ENCODE measurements at places on chromosomes 2 and 18. TPM values are rescaled to one million over a fixed set of nuclear protein-coding genes. Genes with fewer than 3 reads are reported as not detected.

DNA sequence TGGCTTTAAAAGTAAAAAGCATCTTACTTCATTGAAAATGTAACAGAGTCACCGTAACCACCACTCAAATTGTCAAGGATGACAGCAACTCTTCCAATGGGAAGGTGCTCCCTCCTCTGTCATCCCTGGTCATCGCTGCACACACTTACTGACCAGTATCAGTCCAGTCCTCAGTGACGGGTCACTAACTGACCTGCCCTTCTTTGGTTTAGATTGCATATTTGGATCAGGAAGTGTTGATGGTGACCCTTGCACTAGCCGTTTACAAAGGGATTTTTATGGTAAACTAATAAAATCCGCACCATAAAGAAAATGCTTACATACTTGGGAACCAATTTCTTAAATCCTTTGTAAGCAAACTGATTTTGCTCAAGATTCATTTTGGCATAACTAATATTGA, 141.9 kb upstream of the ACAA2 start:
- no peak for DNase-seq

GRCh38 chr2:39234754-39235153, 9.0 kb downstream of the CDKL4 start:
- no peak for DNase-seq

- DNase-seq, result peak; percentile 97
These were observed 141.6 kb upstream of the RIOK3 start for GRCh38 chr18:23311351-23312121.

DNA sequence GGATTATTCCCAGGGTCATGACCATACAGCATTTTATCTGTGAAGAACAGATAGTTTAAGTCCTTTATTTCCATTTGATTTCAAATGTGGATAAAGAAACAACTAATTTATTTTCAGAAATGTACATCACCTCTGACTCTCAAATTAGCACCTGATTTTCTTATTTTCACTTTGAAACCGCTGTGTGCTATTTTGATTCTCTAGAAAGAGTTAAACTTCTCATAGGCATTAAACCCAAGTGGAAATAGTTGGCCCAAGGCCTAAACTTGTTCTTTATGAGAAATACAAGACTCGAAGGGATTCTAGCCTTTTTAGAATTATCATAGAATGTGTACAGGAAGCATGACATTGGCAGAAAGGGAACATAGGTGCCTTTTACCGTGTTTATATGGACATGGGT, 41.5 kb upstream of the LTBP1 start:
- no peak for DNase-seq

- peak; percentile 90 for DNase-seq
These were observed 162.3 kb downstream of the PHLPP1 start for GRCh38 chr18:62877411-62878221.

DNA sequence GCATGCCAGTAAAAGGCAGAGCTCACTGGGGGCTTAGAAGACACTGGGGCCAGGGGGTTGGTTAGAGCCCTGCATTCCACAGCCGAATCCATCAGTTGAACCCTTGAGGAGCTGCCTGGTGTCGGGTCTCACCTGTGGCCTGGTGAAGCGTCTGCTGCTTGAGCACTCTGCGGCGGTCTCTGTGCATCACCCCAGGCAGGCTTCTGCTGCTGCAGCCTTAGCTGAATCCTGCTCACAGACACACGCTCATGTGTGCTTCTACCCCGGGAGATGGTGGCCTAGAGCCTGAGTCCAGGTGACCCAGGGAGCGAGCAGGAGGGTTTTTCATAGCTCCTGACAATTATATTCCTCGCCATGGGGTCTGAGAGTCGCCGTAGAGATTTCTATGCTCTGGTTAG, 192.1 kb downstream of the MGAT5 start:
- DNase-seq, result no peak

GRCh38 chr2:157245846-157246764, 11.4 kb upstream of the GALNT5 start:
- no peak for DNase-seq

DNA sequence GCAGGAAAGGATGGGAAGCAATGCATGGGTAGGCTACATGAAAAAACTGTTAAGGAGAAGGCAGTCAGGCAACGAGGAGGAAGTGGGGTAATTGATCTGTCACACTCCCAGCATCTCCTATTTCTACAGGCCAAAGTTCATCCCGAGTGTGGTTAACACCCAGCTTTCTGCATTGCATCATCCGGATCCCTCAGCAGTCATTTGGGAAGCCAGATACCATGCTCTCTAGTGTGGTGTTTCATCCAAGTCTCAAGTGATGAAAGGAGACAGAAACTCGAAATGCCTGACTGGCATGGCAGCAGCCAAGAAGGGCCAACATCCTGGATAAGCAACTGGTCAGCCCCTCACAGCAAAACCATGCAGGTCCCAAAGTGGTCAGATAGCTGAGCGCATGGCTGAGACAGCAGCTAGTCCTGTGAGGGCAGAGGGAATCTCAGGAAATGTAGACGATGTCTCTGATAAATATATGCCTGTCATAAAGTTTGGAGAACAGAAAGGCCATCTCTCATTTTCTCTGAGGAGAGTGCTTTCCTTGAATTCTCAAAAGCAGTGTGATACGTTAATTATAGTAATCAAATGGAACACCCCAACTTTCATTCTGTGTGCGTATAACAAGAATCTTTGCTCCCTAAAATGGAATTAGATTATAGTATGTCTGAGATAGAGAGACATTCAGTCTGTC, 24.8 kb upstream of the HNRNPA3 start:
- DNase-seq, result no peak

- peak; percentile 36 for DNase-seq
These were observed 101.9 kb downstream of the CDH20 start for GRCh38 chr18:61435064-61435652.

DNA sequence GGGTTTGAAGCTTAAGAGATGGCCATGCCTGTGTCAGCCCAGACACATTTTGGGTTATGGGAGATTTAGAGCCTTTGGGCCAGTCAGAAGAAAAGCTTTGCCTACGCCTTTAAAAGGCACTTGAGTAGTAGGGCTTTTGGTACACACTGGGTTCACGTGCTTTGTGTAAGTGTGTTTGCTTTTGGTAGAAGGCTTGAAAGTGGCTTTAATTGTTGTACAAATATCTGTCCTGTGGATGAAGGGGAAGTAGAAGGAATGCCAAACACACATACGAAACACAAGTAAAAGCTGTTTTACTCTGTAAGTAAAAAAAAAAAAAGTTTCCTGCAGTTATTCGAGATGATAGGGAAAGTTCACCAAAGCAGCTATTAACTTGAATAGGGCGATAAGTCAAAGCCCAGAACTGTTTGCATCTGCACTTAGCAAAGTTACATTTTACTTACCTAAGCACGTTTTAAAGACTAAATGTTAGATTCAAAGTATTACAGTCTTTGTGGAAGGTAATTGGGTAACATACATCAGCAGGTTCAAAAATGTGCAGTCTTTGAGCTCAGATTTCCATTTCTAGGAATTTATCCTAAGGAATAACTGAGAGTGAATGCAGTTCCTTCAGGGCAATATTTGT, 75.4 kb downstream of the STK25 start:
- no peak for DNase-seq

GRCh38 chr2:11703700-11704099, 33.7 kb upstream of the NTSR2 start:
- DNase-seq, result no peak

- no peak for DNase-seq
These were observed 184.2 kb downstream of the ZNF521 start for GRCh38 chr18:25167612-25168410.

GRCh38 chr18:68837665-68838451, 40.0 kb downstream of the CCDC102B start:
- DNase-seq, result no peak

DNA sequence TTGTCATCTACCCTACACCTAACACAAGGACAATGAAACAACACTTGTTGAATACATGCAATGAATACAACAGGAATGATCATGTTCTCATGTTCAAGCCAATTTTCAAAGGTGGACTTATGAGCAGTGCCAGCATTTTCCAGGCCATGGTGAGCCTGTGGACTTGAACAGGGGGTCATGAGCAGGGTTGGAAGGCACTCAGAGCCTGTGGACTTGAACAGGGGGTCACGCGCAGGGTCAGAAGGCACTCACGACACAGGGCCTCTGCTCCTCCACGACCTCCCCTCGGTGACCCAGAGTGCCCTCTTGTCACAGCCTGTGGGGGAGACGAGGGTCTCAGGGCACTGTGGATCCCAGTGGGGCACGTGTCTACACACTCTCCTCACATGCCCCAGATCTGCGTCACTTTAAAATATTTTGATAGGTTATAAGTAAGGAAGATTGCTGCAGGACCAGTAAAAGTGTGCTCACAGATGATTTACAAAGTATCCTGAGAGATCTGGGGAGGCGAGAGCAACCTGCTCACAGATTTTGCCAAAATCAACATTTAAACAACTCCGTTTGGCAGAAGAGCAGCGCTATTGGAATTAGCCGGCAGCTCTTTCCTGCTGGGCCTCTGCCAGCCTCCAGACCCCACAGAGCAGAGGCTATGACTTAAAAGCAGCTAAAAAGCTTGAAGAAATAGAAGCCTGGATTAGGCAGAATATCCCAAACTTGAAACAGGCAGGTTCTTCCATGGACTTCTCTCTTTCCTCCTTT, 121.9 kb downstream of the TMEM18 start:
- no peak for DNase-seq

GRCh38 chr2:67895227-67895941, 167.4 kb downstream of the C1D start:
- peak; percentile 16 for DNase-seq

DNA sequence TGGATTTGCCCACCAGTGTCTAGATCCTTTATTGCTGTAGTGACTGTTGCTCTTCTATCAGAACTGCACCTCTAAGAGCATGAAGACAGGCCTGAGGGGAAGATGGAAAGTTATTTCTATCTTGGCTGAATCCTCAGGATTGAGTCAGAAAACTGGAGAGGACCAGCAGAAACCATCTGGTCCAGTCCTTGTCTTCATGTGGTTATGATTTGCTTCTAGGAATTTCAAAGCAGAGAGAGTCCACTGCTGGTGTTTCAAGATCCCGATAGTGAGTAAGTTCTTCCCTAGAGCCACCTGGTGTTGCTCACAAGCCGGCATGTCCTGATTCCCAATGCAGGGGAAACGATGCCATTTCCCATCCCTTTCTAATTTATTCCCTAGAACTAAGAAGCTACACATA, 84.2 kb downstream of the NCKAP5 start:
- DNase-seq, result no peak

DNA sequence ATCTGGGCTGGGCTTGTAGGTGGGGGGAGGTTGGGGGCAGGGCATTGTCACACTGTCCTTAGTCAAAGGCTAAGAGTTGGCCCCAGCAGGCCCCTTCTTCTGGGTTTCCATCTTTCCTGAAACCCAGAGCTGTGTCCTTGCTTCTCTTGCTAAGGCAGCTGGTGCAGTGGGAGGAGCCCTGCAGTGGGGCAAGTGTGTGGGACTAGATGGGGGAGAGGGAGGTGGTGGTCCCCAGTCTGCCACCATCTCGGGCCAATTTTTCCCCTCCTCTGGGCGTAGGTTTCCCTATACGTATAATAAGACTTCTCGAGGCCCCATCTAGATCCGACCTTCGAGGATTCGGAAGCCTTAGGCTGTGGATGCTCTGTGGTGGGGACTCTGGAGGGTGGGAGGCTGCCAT, 3.5 kb downstream of the KCNF1 start:
- no peak for DNase-seq

DNA sequence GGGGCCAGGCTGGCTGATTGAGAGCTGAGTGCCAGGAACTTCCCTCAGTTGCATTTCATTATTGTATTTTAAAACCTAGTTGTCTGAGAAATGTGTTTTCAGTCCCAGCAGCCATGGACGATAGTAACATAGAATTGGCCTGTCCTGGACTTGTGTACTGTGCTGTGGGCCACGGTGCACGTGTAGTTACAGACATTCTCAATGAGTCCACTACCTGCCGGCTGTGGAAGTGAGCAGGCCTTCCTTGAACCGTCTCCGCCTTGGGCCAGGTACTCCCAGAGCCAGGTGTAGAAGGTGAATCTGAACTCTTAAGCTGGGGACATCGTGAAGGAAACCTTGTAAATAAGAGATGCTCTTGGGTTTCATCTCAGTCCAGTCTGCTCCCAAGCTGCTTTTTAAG, 47.0 kb downstream of the UBE2F start:
- DNase-seq, result no peak

DNA sequence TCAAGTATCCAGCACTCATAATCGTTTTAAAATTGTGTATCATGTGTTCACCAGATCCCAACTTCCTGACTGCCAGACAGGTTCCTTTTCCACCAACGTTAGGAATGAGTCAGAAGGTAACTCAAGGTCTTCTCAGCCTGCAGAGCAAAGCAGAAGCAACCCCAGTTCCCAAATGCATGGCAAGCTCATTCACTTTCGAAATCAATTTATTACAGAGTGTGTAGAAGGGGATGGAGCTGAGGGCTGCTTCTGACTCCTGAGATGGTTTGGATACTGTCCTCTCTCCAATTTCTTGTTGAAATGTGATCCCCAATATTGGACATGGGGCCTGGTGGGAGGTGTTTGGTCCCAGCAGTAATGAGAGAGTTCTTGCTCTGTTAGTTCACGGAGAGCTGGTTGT, 114.5 kb downstream of the PIEZO2 start:
- DNase-seq, result no peak

DNA sequence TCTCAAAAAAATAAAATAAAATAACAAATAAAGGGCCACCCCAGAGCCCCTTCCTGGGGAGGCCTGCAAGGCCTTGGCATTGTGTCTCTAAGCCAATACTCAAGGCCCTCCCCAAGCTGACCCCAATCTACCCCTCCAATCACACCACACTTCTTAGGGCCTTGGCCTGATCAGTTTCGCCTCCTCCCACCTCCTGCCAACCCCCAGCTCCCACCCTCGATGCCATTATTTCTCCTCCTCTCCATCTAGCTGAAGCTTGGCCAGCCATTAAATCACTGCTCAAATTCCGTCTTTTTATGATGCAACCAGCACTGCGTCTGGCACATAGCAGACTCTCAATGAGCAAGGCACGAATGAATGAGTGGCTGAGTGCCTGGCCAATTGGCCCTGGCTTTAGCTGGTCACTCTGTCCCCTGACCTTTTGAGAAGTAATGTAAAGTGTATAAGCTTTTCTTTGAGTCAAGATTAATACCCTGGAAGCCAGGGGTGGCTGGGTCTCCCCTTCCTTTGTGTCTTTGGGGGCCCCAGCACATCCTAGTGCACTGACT, 55.9 kb downstream of the SMAD7 start:
- no peak for DNase-seq

DNA sequence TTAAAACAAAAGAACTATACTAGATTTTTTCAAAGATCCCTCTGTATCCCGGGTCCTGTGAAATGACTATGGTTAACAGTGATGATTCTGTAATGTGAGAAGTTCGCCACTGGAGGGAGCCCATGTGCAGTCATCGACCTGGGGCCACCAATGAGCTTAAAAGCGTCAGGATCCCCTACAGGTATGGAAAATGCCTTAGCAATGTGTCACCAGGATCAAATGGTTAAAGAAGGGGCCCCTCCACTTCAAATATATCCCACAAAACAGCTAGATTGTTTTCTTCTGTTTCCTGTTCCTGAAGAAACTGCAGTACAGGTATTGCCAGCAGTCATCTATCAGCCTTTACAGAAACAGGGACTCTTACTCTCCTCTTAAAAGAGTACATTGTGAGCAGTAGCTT, 15.3 kb downstream of the CHRNA1 start:
- DNase-seq, result peak; percentile 66

The FRZB gene
- 0.09 TPM for total RNA-seq

The CFC1 gene
- total RNA-seq, result not detected

The MYO3B gene
- not detected for total RNA-seq

The AGXT gene
- total RNA-seq, result not detected

The KCNS3 gene
- 2.4 TPM for total RNA-seq

The LOXL3 gene
- total RNA-seq, result 0.95 TPM

The ACTR2 gene
- 301 TPM for total RNA-seq

The KIF1A gene
- total RNA-seq, result not detected

The STAT1 gene
- total RNA-seq, result 67.6 TPM

All from endothelial cell of umbilical vein (primary cell).